ENCODE measurements at places on chromosomes 1 and 21.

- no peak for DNase-seq
These were observed 16.6 kb downstream of the MYOG start for GRCh38 chr1:203069030-203069747.

DNA sequence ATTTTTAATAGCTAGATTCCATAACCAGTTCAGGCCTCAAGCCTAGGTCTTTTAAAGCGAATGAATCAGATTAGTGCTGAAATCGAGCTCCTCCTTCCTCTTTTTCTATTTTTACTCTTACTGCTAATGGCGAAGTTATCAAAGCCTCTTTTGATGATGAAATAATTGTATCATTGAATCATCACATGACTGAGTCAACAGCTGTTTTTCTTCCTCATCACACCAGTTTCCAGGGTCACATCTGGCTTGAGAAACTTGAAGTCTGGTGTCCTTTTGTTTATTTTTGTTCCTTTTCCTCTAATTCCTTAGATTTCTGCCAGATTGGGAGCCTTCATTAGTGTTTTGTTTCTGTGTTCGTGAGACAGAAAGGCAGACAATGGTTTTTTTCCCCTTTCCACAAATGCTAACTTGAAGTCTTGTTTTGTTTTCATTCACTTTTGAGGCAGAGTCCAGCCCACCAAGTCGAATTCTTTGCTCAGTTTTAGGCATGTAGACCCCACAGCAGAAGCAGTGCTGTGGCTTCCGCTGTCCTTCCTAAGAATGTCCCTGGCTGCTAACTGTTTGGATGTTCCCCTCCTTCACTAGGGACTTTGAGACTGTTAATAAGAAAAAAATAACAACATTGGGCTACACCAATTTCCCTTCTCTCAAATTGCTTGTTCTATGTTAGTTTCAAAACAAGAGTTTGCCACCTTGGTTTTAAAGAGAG is 51.9 kb upstream of the FMOD start:
- DNase-seq = no peak

DNA sequence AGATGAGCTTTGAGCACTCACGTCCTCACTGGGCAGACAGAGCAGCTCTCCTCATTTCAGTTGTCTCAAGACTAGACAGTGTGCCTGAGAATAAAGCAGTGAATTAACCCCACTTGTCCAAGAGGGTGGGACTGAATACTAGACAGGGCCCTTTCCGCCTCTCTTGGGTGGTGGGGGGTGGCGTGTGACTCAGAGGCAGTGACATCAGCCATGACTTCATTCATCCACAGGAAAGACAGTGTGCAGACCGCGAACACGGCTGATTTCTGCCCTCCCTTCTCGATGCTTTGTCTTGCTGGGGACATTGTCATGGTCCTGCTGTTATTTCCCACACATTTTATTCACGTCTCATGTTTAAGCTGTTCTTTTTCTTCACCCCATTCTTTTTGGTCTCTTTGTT is 64.9 kb downstream of the FGGY start:
- no peak for DNase-seq

DNA sequence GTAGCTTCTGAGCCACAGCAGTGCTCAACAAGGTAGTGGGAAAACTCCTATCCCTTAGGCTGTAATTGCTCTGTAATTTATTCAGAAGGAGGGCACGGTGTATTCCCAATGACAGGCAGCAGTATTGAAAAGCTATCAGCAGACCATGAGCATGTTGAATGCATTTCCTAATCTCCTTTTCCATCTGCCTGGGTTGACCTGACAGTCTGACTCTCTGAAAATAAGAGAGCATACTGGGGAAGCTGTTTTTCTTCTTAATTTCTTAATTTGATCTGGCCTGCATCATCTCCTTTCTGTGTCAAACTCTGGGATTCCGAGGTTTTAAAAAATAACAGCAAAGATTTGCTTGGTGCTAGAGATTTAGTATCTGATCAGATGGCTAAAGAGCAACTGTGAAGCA is 88.1 kb upstream of the SLC35F3 start:
- DNase-seq = no peak

DNA sequence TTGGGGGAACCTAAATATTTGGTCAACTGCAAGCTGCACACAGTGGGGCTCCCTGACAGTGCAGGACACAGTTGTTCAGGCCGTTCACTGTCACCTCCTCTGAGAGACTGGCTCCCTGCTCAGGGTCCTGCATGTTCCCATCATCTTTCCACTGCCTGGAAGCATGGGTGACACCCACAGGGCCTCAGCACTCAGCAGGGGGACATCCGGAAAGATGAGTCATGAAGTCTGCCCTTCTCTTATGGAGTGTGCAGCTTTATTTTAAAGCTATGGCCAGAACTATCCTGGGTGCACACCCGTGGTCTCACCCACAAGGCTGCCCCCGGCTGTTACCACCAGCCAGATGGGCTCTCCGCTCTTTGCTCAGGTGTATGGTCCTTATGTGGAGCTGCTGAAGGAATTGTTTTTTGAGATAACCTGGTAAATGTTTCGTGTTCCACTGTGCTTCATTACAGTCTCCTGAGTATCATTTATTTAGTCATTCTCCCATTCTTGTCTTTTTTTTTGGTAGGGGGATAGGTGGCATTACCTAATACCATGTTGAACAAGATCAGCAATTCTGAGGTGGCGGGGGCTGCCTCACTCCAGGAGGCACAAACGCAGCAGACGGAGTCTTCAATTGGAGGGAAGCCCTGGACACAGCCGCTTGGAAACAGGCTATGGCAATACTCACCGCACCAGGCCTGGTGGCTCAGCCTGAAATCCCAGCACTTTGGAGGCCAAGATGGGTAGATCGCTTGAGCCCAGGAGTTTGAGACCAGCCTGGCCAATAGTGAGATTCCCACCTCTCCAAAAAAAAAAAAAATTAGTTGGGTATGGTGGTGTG is 14.3 kb downstream of the TRIM11 start:
- DNase-seq = no peak

GRCh38 chr1:232600424-232601258 is 29.3 kb downstream of the SIPA1L2 start:
- DNase-seq = no peak

Measured in SHP77 treated with DMSO at 0.1 percent for 48 hours (cell line).